ENCODE measurements at places on chromosomes 1 and 21.

DNA sequence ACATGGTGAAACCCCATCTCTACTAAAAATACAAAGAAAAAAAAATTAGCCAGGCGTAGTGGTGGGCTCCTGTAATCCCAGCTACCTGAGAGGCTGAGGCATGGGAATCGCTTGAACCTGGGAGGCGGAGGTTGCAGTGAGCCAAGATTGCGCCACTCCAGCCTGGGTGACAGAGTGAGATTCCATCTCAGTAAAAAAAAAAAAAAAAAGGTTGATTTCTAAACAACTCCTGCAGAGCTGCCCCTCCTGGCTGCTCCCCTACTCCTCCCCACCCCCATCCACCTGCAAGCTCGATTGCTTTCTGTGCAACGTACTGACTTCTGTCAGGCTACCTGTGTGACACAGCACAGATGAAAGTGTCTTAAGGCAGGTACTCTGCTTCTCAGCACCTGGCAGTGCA, 13.3 kb downstream of the ETV3L start:
- DNase-seq: no peak

DNA sequence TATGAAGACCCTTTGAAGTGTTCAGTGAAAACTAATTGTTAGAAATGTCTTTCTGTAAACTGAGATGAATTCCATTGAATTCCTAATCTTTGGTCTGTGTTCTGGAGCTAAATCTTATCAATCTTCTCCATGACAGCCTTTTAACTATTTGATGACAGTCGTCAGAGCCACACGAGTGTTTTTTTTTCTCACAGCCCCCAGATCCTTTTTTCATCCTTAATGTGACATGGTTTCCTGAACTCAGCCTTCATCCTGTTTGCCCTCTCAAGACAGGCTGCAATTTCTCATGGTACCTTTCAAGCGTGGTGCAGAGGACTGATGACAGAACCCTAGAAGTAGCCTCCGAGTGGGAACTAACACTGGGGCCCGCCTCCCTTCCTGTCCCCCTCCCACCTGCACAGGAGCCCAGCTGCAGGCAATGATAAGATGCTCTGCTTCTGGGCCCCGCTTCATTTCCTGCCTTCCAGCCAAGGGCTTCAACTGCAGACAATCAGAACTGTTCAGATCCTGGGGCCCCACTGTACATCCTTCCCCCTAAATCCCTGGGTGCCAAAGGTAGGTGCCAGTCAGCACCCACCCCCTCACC, 114.6 kb upstream of the VAV3 start:
- peak; percentile 16 for DNase-seq

GRCh38 chr21:32570456-32570855, 14.9 kb downstream of the TCP10L start:
- no peak for DNase-seq

GRCh38 chr1:43975249-43975961, 645 bp downstream of the ATP6V0B start:
- DNase-seq: no peak

- DNase-seq: peak; percentile 59
Observed at GRCh38 chr1:175072099-175072951, 4.7 kb downstream of the TNN start.

DNA sequence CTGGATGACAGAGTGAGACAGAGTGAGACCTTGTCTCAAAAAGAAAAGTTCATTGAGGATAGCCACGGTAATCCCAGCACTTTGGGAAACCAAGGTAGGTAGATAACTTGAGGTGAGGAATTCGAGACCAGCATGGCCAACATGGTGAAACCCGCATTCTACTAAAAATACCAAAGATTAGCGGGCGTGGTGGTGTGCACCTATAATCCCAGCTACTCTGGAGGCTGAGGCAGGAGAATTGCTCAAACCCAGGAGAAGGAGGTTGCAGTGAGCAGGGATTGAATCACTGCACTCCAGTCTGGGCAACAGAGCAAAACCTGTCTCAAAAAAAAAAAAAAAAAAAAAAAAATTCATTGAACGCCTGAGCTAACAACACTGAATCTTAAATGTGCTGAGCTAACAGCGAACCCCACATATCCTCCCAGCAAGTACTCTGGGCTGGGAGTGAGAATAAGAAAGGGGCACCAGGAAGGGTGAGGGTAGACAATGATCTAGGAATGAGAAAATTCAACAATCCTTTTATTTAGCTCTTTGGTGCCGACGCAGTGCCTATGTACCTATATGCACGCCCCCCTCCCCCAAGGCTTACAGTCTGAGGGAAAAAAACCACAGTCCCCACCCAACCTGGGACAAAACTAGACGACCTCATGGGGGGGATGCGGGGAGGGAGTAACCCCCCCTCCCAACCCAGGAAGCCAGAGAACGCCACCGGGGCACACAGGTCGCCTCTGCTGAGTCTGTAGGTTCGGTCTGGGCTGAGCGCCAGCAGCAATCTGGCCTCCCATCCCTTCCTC, 1.4 kb upstream of the CACNA1S start:
- no peak for DNase-seq

GRCh38 chr1:11144570-11145256, 44.4 kb upstream of the ANGPTL7 start:
- no peak for DNase-seq

DNA sequence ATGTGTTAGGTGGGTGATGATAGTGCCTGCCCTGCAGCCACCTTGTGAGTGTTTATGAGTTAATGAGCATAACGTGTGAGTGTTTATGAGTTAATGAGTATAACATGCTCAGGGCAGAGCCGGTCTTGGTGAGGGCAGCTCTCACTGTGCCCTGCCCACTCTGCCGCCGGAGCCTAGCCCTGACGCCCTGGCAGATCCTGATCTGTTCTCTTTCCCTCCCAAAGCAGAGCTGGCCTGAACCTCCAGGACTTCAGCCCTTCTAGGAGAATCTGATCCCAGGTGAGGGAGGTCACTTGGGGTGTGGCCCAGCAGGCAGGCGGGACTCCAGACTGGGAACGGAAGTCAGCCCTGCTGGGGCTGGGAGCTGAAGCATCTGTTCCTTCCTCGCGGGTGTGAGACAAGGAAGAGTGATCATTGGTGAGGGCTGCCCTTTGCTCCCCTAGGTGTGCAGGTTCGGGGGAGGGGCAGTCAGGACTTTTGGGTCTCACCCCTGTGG, 5.7 kb downstream of the FBLIM1 start:
- DNase-seq: no peak

- DNase-seq: peak; percentile 90
Observed at GRCh38 chr1:2044510-2045319, 5.5 kb upstream of the PRKCZ start.

DNA sequence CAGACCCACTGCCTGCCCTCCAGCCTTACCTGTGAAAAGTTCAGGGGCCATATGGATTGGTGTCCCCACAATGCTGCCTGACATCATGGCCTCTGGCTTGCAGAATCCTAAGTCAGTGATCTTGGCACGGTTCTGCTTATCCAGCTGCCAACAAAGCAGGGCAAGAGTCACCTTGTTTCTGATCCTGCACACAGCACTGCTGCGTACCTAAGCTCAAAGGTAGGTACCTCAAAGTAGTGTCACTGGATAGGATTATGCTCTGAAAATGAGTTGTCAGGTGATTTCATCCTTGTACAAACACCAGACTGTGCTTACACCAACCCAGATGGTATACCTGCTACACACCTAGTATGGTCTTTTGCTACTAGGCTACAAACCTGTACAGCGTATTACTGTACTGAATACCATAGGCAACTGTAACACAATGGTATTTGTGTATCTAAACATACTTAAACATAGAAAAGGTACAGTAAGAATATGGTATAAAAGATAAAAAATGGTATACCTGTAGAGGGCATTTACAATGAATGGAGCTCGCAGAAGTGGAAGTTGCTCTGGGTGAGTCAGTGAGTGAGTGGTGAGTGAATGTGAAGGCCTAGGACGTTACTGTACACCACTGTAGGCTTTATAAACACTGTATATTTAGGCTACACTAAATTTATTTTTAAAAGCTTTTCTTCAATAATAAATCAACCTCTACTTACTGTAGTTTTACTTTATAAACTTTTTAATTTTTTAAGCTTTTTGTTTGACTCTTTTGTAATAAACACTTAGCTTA, 29.1 kb upstream of the RBBP5 start:
- no peak for DNase-seq

DNA sequence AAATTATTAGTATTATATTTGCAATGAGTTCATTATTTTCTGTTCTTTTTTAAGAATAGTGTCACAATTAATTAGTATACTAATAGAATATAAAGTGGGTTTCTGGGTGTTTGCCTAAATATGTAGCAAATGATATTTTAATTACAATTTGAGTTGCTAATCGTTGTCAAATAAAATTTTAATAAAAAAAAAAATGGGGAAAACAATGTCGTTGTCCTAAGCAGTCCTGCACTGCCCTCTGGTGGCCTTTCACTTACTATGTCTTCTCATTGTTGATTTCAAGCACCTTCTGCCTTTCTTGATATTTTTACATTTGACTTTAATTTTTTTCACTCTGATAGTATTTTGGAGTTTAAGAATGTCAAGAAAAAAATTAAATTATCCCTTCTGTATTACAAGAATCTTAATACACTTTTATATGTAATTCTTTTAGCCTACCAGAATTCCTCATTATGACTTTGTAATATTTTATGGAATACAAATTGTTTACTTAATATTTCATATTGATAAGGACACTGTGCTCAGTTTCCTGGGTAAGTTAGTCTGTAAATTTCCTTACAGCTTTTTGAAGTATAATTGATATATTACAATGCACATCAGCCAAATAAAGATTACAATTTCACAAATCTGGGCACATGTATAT, 104.5 kb upstream of the FMN2 start:
- DNase-seq: peak; percentile 49

Measured in glutamatergic neuron (in vitro differentiated cells).